Caudate nucleus (tissue), 63 donors: ENCODE measurements at places on chromosomes 16 and 17.

DNA sequence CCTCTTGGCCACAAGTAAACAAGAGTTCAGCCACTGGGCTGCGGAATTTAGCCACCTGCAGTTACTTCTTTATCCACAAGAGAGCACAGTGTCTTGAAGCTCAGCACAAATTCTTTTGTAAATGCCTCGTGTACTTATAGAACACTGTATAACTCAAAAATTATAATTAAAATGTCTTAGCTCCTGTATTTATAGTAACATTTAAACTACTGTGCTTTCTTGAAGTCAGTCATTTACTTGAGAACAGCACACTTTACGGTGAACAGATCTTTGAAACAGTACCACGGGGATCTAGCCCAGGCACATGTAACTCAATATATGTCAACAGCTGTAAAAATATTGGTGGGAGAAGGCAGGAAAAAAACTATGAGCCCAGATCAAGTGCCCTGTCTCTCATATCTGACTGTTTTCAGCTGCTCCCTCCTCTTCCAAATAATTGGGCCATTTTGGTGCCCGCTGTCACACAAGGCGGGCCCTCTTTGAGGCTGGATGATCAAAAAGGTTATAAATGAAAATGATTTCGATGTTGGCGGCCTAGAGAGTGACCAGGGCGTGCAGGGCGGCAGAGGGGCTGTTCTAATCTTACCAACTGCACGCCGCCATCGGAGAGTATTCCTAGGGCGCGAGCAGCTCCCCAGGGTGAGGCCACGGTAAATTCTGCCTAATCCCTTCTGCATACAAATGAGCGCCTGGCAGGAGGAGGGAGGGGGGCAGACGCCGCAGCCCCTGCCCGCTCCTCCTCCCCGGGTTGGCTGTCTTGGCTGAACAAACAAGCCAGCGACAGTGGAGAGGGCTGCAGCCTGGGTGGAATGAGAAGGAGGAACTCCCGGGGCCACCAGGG lies 183.2 kb downstream of the C16orf78 start:
- no peak for DNase-seq

GRCh38 chr16:26701243-26701886 lies 365.4 kb upstream of the C16orf82 start:
- no peak for DNase-seq

DNA sequence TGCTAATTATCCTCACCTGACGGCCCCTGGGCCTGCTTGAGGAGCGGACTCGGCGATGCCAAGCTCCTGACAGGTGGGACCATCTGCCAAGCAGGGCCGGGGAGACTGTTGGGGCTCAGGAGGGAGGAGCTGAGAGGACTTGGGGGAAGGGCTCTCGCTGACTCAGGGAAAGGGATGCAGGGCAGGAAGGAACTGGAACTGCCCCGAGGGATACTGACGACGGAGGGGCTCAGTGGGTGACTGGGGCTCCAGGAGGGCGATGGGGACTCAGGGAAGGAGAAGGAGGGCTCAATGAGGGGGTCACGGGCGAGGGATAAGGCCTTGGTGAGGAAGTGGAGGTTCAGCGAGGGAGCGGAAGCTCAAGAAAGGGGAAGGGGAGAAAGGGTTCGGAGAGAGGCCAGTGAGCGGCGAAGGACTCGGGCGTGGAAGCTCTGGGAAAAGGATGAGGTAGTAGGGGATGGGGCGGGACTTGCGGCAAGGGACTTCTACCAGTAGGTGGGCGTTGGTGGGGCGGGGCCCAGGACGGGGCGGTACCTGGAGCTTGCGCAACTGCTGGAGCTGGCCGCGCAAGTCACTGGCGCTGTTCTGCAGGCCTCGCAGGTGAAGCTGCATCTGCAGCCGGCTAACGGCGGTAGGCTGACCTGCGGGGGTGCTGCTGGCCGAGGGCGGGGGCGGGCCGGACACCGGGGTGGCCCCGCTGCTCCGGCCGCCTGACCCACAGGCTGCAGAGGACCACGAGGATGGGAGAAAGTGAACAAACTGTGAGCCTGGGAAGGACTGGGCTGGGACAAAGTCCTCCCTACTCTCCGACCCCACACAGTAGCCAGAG lies 46.5 kb downstream of the SRCIN1 start:
- no peak for DNase-seq

DNA sequence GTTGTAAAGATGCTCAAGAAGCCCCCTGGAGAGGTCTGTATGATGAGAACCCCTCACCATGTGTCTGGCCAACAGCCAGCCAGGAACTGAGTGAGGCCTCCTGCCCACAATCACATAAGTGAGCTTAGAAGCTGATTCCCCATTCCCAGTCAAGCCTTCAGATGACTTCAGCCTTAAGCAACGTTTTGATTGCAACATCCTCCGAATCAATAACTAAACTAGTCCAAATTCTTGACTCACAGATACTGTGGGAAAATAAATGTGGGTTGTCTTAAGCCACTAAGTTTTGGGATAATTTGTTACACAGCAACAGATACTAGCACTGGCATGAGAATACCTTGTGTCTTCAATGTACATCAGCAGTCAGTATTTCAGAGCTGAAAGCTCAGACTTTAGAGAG lies 54.5 kb upstream of the HS3ST4 start:
- no peak for DNase-seq

DNA sequence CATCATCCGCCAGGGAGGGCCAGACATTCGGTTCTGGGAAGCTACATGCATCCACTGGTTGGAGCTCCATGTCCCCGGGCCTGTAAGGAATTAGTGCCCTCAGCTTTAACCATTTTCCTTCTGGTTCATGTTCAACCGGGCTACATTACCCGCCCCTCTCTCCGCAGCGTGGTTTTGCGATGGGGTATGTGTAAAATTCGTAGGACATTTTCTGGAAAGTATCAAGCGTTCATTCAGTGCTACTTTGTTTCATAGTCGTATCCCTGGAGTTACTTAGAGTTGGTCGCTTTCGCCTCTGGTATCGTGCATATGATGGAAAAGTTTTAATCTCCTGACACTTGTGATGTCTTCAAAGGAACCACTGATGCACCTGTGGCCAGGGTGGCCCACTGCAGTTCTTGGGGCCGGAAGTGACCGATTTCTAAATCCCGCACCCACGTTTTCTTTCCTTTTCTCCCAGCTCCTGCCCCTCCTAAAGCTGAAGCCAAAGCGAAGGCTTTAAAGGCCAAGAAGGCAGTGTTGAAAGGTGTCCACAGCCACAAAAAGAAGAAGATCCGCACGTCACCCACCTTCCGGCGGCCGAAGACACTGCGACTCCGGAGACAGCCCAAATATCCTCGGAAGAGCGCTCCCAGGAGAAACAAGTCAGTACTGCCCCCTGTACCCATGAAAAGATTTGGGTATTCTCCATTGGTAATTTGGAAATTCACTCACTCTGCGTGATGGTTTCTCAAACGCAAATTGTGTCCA lies 637 bp downstream of the RPL23A start:
- DNase-seq, result no peak

GRCh38 chr17:48444516-48445247 lies 14.7 kb upstream of the SKAP1 start:
- DNase-seq, result no peak

DNA sequence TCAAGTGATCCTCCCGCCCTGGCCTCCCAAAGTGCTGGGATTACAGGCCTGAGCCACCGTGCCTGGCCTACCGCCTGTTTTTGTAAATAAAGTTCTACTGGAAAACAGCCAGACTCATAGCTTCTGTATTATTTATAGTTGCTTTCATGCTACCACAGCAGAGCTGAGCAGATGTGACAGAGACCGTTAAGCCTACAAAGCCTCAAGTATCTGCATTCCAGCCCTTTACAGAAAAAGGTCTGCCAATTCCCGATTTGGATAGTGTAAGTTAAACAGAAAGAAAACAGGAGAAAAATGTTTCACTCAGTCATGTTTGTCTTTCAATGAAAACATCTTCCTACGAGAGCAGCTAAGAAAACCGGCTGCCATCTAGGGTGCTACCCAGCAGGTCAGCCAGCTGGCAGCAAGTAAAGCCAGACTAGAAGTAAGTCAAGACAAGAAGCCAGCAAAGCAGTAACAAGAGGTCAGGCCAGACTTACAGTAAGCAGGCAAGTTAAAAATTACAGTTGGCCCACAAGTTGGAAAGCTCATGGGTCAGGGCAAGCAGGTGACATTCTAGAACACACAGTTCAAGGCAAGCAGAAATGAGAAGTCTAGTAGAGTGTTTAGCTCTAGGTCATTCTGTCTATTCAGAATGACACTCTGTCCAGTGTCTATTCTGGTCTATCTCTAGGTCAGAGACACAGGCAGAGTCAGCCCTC lies 17.7 kb downstream of the NCBP3 start:
- no peak for DNase-seq

DNA sequence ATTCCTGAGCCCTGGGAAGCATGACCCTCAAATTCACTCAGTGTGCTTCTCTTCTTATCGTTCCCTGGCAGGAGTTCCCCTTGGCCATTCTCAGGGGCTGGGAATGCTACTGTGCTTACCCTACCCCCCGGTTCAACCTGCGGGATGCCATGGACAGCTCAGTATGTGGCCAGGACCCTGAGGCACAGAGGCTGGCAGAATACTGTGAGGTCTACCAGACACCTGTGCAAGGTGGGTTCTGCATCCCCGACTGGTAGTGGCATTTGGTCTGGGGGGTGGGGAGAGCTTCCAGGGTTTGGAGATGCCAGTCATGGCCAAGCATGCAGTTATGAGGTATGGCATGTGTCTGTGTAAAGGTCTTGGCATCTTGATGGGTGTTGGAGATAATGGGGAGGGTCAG lies 39.4 kb downstream of the WSCD1 start:
- no peak for DNase-seq

DNA sequence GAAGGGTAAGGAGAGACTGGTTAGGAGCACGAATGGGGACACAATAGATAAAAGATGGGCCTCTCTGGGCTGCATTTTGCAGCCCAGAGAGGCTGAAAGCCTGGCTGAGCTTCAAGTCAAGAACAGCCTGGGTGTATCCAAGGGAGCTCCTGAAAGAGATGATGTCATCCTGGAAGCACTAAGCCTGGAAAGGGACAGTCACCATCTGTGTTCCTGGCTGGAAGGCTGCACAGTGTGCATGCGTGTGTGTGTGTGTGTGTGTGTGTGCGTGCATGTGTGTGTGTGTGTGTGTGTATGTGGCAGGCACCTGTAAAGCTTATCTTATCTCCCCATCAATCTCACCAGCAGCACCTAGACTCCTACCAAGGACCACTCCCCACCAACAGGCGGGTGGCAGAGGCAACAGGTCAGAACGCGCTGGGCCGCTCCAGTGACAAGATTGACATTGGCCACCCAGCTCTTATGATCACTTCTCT lies 44.1 kb downstream of the COG7 start:
- no peak for DNase-seq

GRCh38 chr16:87332150-87332549 lies 15.0 kb upstream of the C16orf95 start:
- DNase-seq, result no peak

DNA sequence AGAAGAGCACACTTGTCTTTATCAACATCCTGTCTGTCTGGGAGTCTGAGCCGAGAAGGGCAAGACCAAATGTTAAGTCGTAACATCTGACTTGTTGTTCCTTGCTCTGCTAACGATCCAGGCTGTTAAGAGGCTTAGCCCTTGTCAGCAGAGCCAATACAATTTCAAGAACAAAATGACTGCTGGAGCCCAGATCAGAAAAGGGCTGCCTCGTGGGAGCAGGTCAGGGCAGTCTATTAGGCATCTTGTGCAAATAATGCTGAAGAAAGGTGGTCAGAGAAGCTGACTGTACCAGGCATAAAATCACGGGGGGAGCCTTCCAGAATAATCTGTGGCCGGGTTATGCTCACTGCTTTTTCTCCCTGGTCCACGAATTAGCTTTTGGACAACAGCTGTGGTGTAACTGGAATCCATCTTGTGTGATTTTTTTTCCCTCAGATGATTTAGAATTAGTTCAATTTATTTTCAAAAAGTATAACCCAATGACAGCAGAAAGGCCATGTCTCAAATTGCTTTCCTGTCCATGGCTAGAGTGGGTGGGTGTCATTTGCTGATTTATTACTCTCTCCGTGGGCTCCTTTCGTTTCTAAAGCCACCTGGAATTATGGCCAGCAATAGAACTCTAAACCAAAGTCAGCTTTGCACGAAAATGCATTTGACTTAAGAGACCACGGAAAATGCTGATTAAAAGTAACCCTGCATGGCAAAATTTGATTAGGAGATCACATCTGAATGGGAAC lies 221.1 kb upstream of the HSBP1 start:
- DNase-seq, result no peak

DNA sequence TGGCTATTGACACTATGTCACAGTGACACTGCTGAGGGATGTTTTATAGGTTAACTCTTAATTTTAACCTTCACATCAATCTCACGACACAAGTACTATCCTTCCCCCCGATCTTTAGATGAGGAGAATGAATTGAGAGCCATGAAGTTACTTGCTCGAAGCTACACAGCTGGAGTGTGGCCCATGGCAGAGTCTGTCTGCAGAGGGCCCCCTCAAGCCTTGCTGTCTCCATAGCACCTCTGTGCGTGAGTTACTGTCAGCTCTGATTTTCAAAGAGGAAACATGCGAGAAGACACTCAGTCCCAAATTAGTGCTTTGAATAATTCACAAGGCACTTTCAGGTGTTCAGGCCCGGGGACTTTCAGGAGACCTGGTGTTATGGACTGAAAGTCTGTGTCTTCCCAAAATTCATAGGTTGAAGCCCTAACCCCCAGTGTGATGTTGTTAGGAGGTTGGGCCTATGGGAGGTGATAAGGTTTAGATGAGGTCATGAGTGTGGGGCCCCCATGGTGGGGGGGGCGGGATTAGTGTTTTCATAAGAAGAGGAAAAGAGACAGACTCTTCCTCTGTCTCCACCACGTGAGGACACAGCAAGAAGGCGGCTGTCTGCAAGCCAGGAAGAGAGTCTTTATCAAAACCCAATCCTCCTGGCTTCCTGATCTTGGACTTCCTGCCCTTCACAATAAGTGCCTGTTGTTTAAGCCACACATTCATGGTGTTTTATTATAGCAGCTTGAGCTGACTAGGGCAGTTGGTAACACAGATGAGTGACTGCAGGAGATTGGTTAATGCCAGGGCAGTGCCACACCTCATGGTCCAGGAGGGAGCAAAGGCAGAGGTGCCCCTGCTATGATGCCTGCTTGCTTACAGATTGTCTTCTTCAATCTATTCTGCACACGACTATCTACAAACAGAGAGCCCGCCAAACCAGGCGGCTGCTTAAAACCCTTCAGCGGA lies 281.8 kb downstream of the HAPSTR1 start:
- DNase-seq, result no peak

DNA sequence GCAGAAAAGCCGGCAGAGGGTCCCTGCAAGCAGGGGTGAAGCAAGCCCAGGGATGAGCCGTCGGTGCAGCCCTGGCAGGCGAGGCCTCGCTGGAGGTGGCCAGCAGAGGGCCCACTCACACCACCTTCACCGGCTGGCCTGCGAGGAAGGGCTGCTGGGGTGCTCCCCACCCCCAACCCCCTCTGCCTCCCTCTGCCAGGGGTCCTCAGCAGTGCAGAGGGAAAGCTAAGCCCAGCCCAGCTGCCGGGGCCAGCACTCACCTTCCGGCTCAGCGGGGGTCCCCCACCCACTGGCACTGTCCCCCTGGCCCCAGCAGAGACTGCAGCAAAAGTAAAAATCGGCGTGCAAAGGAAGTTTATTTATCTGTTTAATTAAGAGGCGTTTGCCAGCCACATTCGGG lies 113.4 kb downstream of the ENGASE start:
- DNase-seq, result no peak

GRCh38 chr16:76210157-76210556 lies 67.0 kb upstream of the CNTNAP4 start:
- DNase-seq, result no peak

DNA sequence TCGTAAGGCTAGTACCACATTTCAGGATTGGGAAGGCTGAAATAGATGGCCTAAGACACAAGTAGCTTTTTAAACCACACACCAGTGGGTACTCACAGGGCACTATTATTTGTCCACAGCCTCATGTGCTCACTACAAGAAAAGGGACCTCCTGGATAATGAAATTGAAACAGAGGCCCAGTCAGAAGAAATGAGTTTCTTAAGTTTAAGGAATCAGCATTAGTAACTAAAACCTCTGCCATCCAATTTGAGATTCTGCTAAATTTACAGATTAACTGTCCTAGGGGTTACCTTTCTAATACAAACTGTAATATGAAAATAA lies 3.0 kb downstream of the USP7 start:
- no peak for DNase-seq
